ENCODE measurements at places on chromosomes 12 and 14.

GRCh38 chr12:71159264-71159663, 1.5 kb upstream of the TSPAN8 start:
- DNase-seq: no peak

GRCh38 chr12:7118881-7119280, 9.8 kb downstream of the RBP5 start:
- DNase-seq: no peak

DNA sequence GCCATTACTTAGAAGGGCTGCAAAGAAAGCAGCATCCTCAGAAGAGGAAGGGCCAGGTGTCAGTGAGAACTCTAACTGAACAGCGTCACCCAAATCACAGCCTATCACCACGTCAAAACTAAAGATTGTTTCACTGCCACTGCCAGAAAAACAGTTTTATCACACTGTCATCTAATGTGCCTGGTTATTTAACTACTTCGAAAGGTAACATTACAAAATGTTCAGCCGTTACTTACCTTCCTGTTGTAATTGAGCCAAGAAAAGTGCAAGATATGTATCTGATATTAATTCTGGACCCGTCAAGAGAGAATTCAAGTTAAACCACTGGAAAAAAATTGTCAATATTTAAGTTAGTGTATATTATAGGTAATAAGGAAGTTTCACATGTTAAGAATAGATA, 17.9 kb downstream of the ATXN3 start:
- no peak for DNase-seq

DNA sequence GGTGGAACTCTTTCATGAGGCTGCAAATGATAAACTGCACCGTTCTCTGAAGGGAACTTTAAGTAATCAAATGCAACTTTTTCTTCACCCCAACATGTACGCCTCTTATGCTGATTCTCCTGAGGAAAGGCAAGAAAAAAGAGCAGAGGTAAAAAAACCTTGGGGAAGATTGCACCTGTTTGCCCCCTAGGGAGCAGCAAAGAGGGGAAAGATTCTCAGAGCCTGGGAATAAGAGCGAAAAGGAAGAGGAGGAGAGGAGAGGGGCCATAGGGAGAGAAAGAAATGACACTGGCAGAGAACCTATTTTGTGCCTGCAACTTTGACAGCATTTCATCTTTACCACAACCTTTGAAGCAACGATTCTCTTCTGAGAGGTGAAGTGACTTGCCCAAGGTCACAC, 254.6 kb downstream of the KSR2 start:
- no peak for DNase-seq

GRCh38 chr12:106791531-106791930, 17.0 kb downstream of the RIC8B start:
- DNase-seq: no peak

DNA sequence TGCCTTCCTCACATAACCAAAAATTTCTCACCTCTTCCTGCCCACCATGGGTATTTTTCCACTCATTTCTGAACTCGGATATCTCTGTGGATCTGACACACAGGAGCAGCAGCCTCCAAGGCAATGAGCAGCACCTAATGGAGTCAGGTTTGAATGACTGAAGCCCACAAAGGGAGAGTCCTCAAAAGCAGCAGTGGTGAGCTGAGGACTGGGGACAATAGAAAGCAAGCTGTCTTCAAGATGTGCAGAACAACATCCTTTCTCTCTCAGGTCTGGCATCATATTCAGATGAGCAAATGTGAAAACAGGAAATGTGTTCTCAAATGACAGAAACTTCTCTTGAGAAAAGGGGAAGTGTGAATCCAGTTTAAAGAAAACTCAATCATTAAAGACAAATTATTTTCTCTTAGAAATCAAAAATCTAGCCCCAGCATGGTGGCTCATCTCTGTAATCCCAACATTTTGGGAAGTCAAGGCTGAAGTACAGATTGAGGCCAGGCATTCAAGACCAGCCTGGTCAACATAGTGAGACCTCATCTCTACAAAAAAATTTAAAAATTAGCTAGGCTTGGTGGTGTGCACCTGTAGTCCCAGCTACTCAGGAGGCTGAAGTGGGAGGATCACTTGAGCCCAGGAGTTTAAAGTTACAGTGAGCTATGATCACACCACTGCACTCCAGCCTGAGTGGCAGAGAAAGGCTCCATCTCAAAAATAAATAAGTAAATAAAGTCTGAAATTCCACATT, 54.2 kb downstream of the C12orf42 start:
- no peak for DNase-seq

GRCh38 chr12:126095748-126096510, 1030.7 kb downstream of the AACS start:
- no peak for DNase-seq

Data from left lung (tissue), 14 donors.